Activated CD4-positive, CD25-positive, alpha-beta regulatory T cell treated with anti-CD3 and anti-CD28 coated beads, Interleukin-2, amount 50 U/mL, for 16 hours (primary cell): ENCODE measurements at places on chromosomes 13 and 19.

GRCh38 chr19:7863971-7864689 is 10.1 kb downstream of the PRR36 start:
- DNase-seq = no peak

DNA sequence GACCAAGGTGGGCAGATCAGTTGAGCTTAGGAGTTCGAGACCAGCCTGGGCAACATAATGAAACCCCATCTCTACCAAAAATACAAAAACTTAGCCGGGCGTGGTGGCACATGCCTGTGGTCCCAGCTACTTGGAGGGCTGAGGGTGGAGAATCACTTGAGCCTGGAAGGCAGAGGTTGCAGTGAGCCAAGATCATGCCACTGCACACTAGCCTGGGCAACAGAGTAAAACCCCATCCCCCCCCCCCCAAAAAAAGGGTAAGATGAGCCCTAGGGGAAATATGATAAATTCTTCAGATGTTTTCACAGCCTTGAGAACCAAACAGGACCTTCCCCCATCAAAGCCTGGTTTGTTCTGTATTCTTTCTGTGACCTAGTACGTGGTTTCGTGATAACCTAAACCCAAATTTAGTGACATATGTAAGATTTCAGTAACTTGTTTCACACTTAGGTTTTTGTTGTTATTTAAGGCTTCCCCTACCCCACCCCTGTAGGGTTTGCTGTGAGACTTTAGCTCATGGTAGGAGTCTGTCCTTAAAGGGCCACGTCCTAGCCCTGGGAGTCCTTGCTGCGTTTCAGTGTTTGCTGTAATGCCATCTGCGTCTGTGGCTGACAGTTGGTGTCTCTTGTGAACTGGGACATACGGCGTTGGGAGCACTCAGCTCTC is 49.6 kb downstream of the MYO9B start:
- no peak for DNase-seq

DNA sequence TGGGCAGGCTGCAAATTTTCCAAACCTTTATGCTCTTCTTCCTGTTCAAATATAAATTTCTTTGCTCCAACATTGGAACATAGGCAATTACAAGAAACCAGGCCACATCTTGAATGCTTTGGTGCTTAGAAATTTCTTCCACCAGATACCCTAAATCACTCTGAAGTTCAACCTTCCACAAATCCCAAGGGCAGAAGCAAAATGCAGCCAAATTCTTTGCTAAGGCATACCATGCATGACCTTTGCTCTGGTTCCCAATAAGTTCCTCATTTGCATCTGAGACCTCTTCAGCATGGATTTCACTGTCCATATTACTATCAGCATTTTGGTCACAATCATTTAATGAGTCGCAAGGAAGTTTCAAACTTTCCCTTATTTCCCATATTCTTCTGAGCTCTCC is 130.9 kb downstream of the DIAPH3 start:
- DNase-seq = no peak

GRCh38 chr13:26541041-26541440 is 16.4 kb upstream of the WASF3 start:
- DNase-seq = no peak

GRCh38 chr19:58275564-58275963 is 3.2 kb upstream of the ZNF8 start:
- DNase-seq = no peak

GRCh38 chr19:17328517-17329365 is 5.9 kb downstream of the ANO8 start:
- DNase-seq = no peak

GRCh38 chr13:112986946-112987681 is 18.1 kb downstream of the MCF2L start:
- no peak for DNase-seq
